ENCODE measurements at places on chromosomes 1 and 21. TPM values are rescaled to one million over a fixed set of nuclear protein-coding genes. Genes with fewer than 3 reads are reported as not detected.

GRCh38 chr1:27773826-27774445 lies 917 bp downstream of the STX12 start:
- DNase-seq, result no peak

- no peak for DNase-seq
These were observed 100.1 kb upstream of the JUN start for GRCh38 chr1:58883888-58884482.

GRCh38 chr1:230272557-230272956 lies 153.6 kb downstream of the PGBD5 start:
- no peak for DNase-seq

GRCh38 chr1:208161656-208162375 lies 82.4 kb downstream of the PLXNA2 start:
- DNase-seq, result no peak

PPIE gene
- 38.8 TPM for total RNA-seq

DNA sequence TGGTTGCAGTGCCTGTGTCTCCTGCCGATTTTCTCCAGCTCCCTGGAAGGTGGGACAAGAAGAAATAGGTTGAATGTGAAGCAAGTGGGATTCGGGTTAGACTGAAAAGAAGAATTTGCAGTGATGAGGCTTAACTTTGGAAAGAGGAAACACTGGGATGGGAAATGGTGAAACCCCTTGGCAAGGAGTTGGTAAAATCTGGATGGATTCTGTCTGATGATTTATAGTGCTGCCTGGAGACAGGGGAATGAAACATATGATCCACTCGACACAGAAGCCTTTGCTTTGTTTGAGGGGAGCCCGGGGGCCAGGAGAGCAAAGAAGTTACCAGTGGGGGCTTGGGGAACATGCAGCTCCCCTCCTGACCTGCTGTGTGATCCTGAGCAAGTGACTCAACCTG lies 67.2 kb downstream of the UBIAD1 start:
- DNase-seq, result no peak

GRCh38 chr1:150976401-150976821 lies 1.8 kb upstream of the CERS2 start:
- DNase-seq, result no peak

DNA sequence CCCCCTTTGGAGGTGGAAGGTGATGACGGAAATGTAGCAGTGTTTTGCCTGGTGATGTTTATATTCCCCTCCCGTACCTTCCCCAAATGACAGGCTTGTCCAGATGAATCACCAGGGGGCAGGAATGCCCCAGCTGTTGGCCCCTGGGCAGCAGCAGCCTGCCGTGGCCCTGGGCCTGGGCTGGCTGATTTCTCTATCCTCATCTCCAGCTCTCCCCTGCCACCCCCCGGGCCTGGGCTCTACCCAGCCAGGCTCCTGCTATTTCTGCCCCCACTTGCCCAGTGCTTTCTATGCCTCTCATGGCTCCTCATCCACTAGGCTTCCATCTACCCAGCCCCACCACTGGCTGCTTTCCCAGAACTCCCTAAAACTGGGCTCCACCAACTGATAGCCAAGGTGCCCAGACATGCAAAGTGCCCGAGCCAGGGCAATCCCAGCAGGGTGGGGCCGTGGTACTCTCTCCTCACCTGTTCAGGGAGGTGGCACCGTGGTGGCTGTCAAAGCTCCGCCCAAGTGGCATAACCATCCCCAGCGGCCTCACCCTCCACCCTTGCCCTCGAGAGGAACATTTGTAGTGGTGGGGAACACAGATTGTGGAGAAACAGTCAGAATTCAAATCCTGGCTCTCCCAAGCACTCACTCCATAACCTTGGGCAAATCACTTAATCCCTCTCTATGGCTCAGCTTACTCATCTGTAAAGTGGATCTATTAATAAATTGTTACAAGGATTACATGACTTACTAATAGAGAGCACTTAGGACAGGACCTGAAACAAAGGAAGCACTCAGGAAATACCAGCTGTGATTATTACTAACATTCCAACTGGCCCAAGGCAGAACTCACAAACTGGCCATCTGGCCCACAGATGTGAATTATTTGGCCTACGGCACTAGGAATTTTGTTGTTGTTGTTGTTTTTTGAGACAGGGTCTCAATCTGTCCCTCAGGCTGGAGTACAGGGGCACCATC lies 12.8 kb upstream of the ECE1 start:
- no peak for DNase-seq

- no peak for DNase-seq
These were observed 143.2 kb downstream of the ATP6V1G3 start for GRCh38 chr1:198397208-198397808.

HJV gene
- total RNA-seq, result not detected

EDN2 gene
- total RNA-seq, result 0.22 TPM

GREM2 gene
- not detected for total RNA-seq

DNA sequence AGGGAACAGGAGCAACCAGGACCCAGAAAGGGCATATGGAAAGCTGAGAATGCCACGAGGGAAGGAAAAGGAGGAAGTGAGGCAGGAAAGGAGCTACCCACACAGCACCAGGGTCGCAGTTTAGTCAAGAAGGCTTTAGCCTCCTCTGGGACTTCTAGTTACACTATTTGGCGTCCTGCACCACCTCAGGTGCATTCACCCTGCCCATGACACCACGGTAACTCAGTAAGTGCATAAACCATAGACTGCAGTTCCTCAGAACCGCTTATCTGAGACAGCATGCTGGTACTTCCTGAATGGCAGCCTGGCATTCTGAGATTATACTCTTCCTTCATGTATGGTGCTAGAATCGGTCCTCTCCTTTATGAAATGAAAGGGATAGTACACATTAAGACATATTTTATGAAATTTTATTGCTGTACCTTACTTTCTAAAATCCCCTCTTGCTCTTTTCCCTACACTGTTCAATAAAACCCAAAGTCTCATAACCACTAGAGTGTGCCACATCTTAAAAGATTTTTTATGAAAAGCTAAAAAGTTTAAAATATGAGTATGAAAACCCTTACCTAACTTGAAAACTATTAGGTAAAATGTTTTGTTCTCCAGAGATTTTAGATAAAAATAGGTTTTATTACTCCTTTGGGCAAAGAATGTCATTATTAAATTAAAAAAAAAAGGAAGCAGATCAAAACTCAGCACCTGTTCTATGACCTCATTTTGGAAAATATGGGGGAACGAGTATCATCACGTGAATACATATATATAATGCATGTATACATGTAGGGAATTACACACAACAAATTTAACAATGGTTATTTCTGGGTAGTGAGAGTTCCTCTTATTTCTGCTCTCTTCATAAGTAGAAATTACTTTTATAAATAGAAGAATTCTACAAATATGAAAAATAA lies 67.3 kb downstream of the VAV3 start:
- no peak for DNase-seq

DNA sequence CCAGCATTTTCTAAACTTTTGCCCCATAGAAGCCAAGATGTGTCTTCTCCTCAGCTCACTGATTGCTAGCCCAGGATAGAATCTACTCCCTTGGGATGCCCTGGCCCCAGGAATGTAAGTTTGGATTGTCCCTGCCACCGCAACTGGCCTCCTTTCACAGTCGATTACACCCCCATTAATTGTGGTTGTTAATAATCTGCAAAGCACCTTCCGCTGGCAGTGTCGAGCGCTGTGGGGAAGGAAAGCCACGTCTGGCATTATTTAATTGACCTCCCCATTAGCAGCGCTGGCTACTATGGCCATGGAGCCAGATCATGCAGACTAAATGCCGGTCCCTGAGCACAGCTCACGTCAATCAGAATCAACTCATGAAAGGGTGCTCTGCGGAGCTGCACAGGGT lies 597.3 kb upstream of the PLXNA2 start:
- DNase-seq, result no peak

DNA sequence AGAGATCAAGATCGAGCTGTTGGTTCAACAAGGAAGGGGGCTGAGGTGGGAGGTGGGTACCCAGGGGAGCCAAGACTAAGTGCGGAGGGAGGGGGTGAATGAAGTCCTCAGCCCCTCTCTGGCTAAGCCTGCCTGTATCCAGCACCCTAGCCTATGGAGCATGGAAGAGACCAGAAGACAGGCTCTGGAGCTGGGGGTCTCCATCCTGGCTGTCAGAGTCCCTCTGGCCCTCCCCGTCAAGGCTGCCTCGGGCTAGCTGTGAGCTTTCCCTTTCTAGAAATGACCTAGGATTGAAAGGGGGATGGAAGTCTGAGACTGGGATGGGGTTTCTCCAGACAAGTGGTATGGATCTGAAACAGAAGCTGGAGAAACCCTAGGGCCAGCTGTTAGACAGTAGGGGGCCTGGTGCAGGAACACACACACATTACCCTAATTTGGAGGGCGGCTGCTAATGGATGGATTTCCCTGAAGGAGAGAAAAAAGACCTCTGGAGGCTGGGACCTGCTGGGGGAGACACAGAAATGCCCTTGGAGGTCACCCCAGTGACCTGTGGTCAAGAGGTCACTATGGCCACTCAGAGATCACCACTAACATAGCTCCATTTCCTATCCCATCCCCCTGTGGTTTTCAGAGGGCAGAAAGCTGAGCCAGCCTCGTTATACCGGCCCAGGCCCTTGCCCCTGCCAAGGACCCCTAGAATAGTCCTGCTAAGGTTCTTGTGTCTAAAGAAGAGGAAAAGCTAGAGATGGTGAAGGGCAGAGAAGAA lies 107.8 kb downstream of the TMEM53 start:
- no peak for DNase-seq

KRTAP10-5 gene
- not detected for total RNA-seq

DNA sequence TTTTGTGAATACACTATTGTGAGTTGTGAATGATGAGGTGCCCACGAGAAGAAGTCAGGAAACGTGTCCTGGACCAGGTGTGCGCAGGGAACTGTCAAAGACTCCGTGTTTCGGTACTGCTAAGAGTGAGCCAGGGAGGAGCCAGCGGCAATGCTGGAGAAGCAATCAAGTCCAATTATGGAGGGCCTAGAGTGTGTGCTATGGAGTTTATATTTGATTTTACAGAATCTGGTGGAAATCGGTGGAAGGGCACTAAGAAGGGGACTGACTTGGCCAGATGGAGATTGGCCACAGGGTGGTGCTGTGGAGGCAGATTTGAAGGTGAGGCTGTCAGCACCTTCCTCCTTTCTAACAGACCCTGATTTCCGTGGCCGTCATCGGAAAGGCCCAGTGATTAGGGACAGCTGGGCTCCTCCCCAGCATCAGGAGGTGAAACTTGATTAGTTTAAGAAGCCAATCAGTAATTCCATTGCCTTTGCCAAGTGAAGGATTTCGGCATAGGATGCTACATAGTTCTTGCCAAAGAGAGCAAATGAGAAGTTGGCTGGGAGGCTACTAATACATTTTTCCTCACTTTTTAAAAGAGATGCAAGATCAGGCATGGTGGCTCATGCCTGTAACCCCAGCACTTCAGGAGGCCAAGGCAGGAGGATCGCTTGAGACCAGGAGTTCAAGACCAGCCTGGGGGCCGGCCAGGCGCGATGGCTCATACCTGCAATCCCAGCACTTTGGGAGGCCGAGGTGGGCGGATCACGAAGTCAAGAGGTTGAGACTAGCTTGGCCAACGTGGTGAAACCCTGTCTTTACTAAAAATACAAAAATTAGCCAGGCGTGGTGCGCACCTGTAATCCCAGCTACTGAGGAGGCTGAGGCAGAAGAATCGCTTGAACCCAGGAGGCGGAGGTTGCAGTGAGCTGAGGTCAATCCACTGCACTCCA lies 7.0 kb downstream of the PTCH2 start:
- DNase-seq, result peak; percentile 91

CCDC181 gene
- total RNA-seq, result 2.9 TPM

DNA sequence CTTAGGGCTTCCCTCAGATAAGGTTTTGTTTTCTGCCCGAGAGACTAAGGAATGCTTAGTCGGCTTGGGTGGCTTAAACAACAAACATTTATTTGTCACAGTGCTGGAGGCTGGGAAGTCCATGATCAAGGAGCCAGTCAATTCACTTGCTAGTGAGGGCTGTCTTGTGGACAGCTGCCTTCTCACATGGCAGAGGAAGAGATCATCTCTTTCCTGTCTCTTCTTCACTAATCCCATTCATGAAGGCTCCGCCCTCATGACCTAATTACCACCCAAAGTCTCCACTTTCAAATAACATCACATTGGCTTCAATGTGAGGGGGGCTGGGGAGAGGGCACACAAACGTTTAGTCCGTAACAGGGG lies 50.5 kb upstream of the IL12RB2 start:
- DNase-seq, result no peak
